ENCODE measurements at places on chromosomes 6 and 20.

DNA sequence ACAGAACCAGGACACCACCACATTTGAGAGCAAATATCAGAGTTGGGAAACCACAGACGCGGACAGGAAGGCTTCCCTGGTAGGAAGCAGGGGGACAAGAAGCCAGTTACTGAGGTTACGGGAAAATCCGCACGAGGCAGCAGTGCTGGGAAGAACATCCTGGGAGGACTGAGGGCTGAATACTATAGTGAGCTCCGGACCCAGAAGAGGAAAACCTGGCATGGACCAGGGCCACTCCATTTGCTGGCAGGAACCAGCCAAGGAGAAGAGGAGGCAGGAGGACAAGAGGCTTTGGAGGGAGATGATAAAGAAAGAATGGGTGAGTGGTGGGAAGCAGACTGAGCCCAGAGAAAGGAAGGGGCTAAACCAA is 6.1 kb upstream of the DSN1 start:
- DNase-seq, result no peak

- no peak for DNase-seq
Observed at GRCh38 chr6:16803294-16804200, 42.3 kb upstream of the ATXN1 start.

- DNase-seq, result no peak
Observed at GRCh38 chr6:83633149-83633548, 75.8 kb downstream of the SNAP91 start.

- no peak for DNase-seq
Observed at GRCh38 chr6:84141521-84141920, 85.9 kb downstream of the CEP162 start.

- no peak for DNase-seq
Observed at GRCh38 chr6:161150136-161150535, 123.7 kb downstream of the AGPAT4 start.

DNA sequence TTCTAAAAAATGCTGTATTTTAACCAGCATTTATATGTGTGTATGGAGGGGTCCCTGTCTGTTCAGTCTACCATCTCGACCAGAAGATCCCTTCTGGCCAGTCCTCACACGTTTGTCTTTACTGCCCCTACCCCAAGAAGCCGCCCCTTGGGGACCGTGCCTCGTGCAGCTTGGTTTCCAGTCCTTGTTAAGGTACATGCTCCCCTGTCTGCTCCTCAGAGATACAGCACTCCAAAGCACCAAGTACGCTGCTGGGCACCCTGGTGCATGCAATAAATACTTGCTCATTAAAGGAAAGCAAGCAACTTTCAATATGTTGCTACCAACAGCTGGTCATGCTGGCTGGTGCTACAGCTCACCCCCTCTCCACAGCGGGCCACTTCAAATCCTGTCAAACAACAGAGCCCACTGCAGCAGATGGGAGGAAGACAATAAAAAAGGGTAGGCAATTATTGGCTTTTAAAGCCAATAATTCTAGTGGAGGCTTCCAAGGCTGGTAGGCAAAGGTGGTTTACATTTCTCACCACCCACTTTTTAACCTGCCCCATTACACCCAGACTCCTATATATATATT is 61.6 kb downstream of the PSMG4 start:
- DNase-seq, result no peak

- DNase-seq, result no peak
Observed at GRCh38 chr6:98716341-98716740, 118.0 kb upstream of the POU3F2 start.

DNA sequence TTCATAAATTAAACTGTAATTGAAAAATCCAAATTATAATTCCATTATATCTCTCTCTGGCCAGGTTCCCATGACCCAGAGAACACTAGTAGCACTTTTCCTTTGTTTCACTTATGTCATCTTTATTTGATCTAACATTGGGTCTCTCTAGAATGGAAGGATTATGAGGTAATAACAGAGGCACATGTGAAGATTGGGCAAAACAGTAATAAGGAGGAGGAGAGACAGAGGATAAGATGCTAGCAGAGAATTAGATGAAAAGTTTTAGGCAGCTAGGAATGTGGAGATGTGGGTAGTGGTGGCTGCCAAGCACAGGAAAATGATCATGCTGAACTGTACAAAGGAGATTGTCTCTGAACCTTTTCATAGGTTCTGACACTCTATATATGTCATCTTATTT is 3.3 kb downstream of the TAB2 start:
- DNase-seq, result no peak

DNA sequence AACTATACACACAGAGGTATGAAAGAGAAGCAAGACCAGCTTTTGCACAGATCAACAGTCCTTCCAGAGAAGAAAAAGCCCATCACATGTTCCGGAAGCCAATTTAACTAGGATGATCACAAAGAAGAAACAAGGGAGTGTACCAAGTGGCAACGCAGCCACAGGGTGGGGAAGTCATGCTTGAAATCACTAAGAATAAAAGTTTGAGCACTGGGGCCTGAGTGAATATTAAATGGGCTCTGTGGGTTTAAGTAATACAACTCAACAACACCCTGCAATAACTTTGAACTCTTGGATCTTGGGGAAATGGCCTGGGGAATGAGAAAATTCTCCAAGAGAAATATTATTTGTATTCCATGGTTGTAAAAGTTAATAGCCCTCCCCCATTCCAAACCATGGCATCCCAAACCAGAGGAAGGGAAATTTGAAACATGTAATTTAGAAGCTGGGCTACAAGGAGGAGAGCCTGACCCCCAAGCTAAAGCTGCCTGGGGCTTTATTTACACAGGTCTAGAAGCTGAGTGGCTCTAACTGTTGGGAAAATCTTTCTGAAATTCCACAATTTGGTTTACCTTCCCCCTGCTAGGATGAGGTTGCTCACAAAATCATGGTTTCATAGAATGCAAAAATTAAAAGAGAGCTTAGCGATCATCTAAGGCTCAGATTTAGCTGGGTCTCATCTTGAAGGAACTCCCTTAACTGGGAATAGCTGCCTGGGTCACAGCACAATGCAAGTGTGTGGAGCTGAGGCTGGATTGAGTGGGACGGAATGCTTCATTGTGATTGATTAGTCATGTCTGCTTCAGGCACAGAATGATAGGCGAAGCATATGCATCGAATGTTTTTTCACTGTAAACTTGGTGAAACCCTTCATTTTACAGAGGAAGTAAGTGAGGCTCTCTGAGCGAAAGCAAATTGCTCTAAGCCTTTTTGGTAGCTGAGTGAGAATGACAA is 143.6 kb downstream of the BMP7 start:
- DNase-seq, result no peak

DNA sequence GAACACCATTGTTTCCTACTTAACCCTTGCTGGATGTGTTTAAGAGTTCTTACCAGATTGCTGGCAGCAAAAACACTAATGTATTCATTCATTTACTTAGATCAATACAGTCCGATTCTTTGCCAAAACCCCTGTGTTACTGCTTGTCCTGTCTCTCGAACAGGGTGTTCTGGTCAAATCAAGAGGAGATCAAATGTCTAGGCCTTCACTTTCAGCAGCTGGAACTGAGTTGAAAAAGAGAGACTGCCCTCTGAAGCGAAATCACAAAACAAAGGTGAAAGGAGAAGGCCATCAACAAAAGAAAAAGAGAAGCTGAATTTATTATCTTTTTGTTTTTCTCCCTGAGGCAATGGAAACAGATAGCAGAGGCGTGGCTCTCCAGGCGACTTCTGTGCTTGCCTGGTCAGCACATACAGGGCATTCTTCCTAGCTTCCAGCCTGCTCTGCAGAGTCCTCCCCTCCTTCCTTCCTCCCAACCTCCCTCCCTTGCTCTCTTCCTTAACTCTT is 44.1 kb upstream of the GCM1 start:
- no peak for DNase-seq

DNA sequence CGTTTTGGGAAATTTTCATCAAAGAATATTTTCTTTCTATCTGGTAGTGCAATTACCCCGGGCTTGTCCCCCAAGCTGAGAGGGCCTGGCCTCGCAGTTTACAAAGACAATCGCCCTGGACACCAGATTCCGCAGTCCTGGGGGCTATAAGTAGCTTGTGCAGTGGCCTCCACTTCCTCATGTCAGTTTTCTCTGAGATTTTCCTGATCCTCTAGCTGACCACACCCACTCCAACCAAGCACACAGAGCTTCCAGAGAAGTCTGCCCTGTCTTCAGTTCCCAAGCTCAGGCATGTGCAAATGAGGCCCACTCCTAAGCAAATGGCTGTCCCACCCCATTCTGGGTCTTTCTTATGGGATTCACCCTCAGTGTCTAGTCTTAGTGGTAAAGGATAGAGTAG is 245.3 kb downstream of the MAFB start:
- no peak for DNase-seq

- DNase-seq, result no peak
Observed at GRCh38 chr6:100504786-100505737, 40.3 kb upstream of the SIM1 start.

DNA sequence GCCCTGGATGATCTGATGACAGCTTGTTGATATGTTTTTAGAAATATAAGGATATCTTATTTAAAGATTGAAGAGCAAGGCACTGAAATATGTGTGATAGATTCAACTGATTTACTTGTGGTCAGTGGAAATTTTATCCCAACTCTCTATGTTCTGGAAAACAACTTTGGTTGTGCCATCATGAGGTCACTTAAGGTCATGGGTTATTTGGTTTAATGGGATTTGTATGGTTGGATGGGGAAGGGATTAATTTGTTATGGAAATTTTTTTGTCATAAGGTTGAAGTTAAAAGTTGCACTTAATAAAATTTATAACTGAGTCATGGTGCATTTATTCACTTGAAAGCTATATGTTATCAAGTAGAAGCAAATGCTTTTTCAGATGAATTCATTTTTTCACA is 214.3 kb upstream of the LAMP5 start:
- no peak for DNase-seq

DNA sequence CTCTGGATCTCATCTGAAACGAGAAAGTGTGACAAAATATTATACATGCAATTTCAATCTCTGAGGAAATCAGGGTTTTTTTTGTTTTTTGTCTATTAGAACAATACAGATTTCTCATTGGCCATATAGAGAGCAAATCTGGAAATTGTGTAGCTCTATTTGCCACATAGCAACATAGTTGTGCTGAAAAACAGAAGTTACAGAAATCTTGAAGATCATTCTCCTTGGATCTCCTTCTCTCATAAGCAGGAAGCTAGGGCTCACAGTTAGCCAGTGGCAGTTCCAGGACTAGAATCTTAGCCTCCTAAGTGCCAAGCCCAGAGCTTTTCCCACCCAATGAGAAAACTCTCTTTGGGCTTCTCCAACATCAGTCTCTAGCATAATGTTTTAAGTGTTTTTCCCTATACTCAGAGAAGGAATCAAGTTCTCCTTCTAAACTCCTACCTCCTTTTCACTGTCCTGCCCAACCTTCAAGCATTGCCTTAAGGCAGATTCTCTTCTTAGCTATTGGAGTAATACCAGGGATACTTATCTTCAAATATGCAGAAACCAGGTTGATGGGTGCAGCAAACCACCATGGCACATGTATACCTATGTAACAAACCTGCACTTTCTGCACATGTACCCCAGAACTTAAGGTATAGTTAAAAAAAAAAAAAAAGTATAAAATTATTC is 211.6 kb downstream of the ALDH8A1 start:
- DNase-seq, result no peak

- no peak for DNase-seq
Observed at GRCh38 chr20:61538943-61539265, 286.8 kb downstream of the CDH4 start.

DNA sequence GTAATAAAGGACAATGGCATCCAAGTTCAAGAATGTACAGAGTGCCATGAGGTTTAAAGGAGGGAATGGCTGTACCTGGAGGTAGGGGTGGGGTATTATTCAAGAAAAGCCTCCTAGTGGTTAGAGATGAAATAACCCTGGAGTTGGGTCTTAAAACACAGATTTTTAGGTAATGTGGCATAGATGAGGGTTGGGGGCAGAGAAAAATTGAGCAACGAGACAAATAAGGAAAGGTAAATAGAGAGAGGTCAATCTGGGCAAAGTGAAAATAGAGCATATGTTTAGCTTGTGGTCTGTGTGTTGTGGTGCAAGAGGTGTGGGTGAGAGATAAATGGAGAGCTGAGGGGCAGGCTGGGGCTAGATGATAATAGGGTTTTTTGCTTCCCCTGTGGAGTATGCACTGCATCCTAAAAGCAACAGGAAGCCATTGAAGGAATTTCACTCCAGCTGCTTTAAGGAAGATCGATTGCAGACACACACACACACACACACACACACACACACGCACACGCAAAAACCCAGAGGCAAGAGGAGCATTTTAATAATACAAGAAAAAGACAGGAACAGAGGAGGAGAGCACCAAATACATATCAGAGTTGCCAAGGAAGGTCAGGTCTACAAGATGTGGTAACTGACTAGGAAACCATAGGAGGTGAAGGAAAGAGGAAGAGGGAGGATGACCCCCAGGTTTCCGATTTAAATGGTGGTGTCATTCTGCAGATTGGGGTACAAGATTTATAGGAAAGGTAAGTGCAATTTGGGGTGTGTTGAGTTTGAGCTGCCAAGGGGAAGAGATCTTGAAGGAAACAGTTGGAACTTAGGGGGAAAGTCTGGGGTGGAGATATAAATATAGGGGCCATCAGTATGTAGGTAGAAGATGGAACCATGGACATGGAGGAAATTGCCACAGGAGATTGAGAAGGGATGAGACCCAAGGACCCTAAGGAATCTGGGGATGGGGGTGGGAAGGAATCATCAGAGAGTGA is 31.3 kb upstream of the ADGRF1 start:
- DNase-seq, result no peak

DNA sequence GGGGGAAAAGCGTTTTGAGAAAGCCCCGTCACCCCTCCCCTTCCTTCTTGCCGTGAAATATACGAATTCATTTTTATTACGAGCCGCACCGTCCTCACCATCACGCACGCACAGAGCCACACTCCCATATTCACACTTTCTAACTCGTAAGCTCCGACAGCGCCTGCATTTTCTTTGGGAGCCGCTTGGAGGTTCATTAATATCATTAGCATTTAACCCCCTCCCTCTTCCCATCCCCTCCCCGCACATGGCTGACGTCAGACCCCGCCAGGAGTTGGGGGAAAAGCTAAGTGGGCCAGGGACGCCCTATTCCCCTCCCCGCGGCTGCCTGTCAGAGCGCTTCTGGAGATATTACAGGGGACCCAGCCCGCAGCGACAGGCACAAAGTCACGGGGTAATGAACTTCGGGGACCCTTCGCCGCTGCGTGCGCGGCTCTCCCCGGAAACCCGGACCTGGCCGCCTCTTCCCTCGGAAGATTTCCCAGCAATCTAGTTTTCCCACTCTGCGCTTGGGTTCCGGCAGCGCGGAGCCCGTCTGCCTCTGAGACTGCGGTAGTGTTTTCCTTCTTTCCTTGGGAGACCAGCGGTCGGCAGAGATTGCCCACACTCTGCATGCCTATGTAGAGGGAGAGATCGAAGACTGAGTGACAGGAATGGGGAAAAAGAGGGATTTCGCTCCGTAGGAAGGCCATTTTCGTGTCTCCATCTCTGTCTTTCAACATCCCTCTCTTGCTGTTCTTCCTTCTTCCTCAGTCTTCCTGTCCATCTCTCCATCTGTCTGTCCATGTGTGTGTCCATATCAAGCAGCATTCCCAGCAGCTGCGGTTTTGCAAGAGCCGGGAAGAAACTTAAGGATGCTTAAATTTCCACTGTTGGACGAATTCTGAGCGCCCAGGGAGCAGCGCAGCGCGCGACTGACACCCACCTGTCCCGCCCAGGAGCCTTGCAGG is at the start of gene NR2E1:
TSS of gene NR2E1 (plus strand) at position 309 of the 950 bp plus-strand sequence. CDS start 744 bp downstream, outside the sequence.
- no peak for DNase-seq

- no peak for DNase-seq
Observed at GRCh38 chr20:54085910-54086309, 15.5 kb upstream of the BCAS1 start.

GRCh38 chr6:119879731-119880130 is 530.2 kb upstream of the MAN1A1 start:
- DNase-seq, result no peak
